ENCODE measurements at places on chromosomes 1 and 21.

DNA sequence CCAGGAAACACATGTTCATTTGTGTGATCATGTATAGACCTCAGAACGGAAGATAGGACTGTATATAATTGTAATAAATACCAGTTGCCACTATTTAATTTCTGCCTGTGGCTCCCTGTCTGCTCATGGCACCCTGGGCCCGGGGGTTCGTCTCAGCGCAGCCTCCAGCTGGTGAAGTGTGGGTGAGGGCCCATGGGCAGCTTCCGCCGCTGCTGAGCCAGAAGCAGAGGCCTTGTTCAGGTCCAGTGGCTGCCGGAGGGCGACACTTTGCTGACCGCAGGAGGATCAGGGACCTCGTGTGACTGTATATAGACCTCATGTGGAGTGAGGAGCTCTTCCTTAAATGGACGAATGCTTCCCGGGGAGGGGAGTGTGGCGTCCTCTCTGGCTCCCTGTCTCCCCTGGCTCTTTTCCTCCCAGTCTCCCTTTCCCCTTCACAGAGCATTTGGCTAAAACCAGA, 155.9 kb downstream of the PEX14 start:
- no peak for DNase-seq

DNA sequence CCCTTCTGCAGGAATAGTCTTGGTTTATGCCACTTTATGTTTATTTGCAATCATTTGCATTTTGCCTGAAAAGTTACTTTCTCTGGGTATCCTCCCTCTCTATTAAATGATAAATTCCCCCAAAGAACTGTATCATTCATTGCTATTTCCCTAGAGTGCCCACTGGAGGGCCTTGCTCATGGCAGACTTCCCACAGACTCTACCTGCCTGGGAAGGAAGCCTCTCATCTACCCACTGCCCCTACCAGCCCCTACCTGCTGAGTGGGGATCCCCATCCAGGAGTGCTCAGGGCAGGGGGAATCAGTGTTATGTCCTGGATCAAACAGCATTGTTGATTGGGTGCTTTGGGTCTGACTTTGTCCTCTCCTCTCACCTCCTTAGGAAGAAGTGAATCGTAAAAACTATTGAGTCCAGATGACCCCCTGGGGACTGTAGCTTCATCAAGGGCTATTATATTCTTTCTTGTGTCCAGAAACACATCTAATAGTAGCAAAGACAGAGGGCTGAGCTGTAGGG, 6.8 kb upstream of the LRRN2 start:
- no peak for DNase-seq

DNA sequence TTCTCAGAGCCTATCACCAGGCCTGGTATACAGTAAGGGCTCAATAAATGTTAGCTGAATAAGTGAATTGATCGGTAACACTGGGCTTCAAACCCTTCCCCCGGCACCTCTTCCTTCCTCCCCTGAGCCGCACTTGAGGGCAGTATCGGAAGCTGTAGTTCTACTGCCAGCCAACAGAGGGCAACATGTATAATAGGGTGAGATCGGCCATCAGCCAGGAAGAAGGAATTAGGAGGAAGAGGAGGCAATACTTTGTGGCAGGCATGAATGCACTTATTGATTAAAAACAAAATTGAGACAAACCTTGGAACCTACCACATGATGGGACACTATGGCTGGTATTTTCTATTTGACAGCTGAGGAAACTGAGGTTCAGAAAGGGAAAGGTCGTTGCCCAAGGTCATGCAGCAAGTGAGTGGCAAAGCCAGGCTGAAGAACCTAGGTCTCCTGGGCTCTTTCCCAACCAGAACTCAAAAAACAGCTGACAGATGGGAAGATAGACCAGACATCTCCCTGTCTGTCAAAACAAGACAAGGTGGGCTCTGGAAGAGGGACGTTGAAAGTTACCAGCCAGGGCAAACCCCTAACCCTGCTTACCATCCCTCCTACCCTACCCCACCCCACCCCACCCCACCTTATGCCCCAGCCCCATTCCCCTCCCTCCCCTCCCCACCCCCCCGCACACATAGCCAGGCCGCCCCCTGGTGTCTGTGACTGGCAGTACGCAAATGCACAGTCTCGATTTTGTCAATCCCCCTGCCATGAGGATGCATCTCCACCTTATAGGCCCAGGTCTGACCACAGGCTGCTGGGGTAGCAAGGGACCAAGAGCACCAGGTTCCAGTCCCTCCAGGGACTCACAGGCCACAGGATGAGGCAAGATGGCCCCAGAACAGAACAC, 107.3 kb upstream of the RUNX3 start:
- DNase-seq: no peak

GRCh38 chr1:7089497-7089896, 304.2 kb downstream of the CAMTA1 start:
- DNase-seq: no peak

GRCh38 chr1:231694075-231694431, 67.5 kb downstream of the DISC1 start:
- DNase-seq: no peak

GRCh38 chr1:152967201-152967600, 3.2 kb upstream of the SPRR4 start:
- DNase-seq: no peak

GRCh38 chr1:43582162-43582566, 51.5 kb downstream of the PTPRF start:
- DNase-seq: peak; percentile 78

DNA sequence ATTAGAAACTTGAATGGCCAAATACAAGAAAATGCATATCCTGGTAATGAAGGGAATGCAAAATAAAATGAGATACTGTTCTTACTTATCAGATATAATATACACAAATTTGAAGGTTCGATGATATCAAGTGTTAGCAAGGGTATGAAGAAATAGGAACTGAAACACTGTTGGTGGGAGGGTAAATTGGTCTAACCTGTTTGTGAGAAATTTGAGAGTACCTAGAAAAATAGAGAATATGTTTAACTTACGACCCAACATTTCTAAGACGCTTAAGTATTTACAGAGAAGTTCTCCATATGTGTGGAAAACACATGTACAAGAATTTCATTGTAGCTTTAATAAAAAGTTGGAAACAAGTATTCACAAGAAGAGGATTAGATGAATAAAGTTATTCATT, 25.9 kb downstream of the ATG4C start:
- DNase-seq: no peak

DNA sequence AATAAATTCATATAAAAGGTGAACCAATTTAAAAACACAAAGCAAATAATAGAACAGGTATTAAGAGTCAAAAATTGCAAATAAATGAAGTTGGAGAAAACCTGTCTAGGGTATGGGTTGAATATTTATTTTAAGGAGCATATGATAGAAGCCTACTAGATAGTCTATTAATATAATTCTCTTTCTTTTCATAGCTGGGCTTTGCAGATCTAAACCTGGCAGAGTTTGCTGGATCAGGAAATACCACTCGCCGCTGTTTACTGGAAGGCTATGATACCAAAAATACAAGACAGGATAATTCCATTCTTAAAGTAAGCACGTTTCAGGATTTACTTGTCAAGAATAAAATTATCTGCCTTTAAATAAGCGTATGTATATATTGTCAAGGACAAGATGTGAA, 48.9 kb downstream of the HENMT1 start:
- no peak for DNase-seq

GRCh38 chr21:31278511-31279130, 65.4 kb downstream of the TIAM1 start:
- no peak for DNase-seq

DNA sequence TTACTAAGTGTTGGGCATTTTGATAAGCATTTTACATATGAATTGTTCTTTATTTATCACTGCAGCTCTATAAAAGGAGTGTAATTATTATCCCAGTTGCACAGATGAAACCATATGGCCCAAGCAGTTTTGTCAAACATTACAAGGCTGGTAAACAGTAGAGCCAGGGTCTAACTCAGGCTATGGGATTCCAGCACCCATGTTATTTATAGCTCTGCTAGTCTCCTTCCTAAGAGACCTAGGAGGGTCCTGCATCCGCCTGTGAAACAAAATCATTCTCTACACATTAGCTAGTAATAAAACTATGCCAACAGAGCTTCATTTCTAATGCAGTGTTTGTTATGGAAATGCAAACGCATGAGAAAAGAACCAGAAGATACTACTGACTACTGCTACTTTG, 58.6 kb downstream of the IL23R start:
- no peak for DNase-seq

GRCh38 chr1:99843760-99844159, 6.4 kb upstream of the AGL start:
- DNase-seq: no peak

DNA sequence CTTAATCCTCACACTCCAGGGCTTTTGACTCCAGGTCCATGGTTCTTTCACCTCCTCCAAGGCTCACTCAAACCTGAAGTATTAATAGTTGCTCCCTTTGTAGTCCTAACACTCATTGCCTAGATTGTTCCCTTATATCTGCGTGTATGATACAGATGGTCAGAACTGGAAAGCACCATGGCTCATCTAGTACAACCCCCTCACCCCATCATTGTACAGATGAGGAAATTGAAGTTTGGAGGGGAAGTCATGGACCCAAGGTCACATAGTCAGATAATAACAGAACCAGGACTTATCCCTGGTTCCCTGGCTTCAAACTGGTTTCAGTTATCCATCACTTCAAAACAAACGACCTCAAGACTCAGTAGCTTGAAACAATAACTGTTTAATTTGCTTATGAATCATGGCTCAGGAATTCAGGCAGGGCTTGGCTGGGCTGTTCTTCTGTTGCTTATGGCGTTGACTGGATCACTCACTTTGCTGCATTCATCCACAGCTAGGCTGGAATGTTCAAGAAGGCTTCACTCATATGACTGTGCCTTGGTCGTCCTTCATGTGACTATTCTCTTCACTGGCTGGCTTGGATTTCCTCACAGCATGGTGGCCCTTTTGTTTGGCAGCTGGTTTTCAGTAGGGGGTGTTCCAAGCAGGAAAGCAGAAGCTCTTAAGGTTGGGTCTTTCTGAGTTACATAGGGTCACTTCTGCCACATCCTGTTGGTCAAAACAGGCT, 5.0 kb downstream of the NOS1AP start:
- DNase-seq: no peak

DNA sequence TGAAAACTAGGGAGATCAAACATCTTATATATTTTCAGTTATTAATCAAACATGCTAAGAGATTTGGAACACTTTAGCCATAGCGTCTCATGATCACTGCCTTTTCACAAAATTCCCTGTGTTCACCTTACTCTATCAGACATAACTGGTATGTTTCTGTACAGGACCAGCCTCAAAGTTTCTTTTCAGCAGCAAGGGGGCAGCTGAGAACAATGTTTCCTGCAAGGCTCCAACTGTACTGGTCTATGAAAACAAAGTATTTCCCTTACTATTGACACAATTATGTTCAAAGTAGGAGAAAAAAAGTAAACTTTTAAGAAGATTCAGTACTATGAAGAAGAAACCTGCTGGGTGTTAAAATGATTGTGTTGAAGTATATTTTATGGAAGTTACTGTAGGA, 98.5 kb downstream of the ATF6 start:
- peak; percentile 23 for DNase-seq

GRCh38 chr1:52569449-52570210, 16.7 kb upstream of the TUT4 start:
- no peak for DNase-seq

DNA sequence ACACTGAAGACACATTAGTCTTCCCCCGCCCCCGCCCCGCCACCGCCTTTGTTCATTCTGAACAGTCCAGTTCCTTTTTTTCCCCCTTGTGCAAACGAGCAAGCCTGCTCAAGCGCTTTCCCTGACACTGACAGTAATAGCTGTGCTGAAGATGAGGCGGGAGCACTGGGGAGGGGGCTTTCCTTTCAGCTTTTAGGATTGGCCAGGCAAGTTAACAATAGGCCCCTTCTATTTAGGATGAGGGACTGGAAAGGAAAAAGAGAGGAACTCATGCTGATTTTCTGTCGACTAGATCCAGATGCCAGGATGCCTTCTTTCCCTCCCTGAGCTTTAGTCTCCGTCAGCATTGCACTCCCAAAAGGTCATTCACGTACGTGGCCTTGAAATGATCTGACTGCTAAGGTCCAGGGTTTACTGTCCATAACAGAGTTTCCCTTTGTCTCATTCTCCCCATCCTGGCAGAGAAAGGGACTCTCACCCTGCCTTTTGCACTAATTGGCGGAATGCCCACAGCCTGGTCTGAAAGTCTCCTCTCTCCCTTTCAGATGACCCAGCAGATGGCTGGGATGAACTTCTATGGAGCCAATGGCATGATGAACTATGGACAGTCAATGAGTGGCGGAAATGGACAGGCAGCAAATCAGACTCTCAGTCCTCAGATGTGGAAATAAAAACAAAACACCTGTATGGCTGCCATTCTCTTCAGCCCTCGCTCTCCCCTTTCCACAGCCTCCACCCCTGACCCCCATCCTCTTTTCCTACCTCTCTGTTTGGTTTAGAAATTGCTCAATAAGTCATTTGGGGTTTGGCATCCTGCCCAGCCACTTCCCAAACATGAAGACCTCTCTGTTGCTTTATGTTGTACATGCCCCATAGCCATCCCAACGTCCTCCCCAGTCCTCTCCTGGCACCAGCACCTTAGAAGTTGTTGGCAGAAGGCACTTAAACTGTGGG, 28.6 kb upstream of the ZFP69B start:
- peak; percentile 9 for DNase-seq

DNA sequence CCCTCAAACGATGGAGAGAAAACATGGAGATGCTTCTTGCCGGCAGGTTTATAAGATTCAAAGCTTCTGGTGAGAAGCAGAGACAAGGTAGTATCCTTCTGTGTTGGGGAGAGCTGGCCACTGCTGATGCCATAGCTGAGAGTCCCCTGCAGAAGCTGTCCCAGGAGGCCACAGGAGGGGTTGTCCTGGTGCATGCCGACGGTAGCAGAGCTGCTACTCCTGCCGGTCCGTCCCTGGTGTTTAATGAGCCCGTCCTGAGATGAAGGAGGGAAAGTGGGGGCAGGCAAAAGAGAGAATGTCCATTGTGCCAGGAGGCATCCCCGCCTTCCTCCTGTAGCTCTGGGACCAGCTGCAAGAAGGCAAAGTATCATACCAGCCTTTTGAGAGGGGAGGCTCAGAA, 10.4 kb upstream of the C2CD2 start:
- no peak for DNase-seq

DNA sequence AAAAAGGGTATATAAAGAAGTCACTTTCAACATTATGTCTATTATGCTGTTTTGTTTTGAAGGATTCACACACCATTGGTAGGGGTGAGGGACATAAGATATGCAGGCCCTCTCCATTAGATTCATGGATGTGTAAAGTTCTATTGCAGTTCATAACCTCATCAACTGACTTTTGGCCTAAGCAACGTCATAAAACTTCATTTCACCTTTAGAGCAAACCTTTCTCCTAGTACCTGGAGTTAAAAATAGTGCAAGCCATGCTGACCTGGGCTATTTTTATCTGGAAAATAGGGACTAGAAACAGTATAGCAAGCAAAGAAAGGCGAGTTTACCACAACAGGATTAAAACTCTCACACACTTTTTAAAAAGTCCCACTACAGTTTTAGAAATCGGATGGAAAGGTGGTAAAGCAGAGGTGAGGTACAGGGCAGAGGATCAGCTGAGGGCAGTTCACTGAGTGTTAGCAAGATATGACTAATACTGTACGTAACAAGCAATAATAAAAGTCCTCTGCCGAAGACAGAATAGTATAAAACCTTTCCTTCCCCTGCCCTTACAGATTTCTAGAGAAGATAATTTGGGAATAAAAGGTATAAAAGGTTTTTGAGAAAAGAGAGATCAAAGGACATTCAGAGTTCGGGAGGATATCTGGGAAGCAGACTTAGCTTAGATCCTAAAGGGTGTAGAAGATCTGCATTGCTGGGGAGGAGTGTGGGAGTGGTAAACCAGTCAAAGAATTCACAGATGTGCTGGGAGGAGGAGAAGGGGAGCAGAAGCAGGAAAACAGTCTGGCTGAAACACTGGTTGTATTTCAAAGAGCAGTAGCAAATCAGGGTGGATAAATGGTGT, 14.3 kb downstream of the EGLN1 start:
- no peak for DNase-seq

Data from skeletal muscle cell (primary cell).